ENCODE measurements at places on chromosomes 4 and X.

GRCh38 chrX:110383414-110383813 lies 24.8 kb downstream of the RTL9 start:
- DNase-seq = no peak

GRCh38 chr4:150515135-150515534 lies 66.8 kb upstream of the MAB21L2 start:
- no peak for DNase-seq

DNA sequence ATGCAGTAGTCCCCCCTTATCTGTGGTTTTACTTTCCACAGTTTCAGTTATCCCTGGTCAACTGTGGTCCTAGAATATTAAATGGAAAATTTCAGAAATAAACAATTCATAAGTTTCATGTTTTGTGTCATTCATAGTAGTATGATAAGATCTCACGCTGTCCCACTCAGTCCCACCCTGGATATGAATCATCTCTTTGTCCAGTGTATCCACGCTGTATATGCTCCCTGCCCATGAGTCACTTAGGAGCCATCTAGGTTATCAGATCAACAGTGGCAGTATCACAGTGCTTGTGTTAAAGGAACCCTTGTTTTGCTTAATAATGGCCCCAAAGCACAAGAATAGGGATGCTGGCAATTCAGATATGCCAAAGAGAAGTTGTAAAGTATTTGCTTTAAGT lies 16.2 kb upstream of the SYTL4 start:
- no peak for DNase-seq

DNA sequence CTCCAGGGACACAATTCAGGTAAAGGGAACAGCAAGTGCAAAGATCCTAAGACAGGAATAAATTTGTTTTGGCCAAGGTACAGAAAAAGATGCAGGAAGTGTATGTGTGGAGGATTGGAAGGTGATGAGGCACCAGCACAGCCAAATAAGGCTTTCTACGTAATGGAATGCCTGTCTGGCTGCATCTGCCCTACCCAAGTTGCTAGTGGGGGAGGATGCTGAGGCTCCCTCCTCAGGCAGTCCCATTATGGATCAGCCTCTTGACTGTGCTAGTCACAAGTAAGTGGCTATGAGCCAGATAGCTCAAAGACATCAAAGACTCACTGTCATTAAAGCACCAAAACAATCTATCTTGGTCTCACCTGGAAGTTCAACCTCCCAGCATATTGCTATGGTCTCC lies 300.9 kb upstream of the FAT4 start:
- DNase-seq = no peak

DNA sequence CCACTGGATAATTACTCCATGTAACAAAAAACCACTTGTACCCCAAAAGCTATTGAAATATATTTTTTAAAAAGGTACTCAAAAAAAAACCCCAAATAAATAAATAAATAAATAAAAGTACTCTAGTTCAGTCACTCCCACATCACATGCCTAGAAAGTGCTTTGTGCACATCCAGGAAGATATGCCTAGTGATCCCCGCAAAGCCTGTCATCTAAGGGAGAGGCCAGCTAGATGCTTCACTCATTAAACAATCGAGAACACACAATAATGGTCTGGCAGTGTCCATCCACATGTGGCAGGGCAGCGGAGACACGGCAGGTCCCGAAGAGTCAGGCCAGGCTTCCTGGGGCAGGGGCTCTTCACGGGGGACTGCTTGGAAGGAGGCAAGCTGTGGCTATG lies 47.6 kb downstream of the RAB33B start:
- DNase-seq = no peak

DNA sequence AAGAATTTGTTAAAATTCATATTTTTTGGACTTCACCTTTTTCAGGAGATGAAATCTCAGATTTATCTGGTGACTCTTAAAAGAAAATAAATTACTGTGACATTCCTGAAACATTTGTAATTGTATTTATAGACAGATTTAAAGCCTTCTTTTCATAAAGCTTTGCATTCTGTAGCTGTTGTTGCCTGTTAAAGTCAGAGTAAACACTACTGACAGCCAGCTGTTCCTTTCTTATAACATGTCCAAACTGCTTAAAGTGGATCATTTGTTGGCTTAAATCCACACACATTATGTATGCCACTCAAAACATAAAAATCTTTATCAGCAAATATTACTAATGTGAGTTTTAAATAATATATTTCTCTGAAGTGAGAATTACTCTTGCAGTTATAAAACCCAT lies 157.5 kb downstream of the TECRL start:
- no peak for DNase-seq

DNA sequence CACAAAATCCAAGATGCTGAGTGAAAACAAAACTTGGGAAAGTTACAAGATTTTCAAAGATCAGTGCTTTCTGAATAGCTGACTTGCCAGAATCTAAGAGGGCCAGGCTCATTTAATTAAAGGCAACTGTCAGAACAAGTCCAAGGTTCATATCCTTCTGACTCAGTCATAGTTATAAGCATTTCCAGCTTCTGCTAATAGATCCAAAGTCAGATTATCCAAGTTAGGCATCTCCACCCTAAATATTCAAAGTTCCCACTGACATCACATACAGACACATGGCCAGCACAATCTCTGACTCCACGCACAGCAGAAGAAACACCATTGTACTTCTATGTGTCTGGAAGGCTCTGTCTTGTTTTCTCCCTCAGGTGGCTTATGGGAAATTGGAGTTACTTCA lies 41.8 kb downstream of the GASK1B start:
- no peak for DNase-seq

DNA sequence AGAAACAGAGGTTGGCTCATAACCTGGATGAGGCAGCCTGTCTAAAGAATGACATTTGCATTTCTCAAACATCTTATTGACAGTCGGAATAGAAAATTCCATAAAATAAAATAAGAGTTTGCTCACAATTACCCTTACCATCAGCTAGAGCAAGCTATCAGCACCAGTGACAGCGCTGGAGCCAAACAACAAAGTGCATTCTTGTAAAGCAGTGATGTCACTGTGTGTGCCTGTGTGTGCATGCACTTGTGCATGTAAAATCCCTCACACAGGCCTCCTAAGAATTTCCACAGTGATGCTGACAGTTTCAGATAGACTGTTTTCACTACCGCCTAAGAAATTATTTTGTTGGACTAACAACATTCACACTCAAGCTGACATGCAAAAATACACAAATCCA lies 77.6 kb downstream of the EVC2 start:
- DNase-seq = no peak

DNA sequence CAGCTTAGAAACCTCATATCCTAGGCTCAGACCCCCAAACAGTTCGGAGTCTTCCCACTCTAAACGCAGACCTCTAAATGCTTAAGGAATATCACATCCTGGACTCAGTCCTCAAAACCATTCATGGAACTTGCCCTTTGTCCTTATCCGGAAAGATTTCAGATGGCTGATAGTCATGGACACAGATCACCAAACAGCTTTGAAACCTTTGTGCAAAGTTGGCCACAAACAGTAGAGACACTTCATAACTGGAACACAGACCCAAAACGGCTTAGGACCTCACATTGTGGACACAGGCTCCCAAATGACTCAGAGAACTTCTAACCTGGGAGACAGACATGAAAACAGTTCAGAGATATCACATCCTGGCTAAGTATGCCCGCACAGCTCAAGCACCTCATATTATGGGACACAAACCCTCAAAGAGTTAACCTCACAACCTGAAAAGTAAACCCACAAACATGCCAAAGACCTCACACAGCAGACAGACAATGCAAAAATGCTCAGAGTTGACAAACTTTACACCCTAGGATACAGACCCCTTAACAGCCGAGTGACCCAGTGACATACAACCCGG lies 15.5 kb downstream of the SUV39H1 start:
- no peak for DNase-seq

GRCh38 chrX:52270453-52271116 lies 85.9 kb downstream of the MAGED4 start:
- DNase-seq = no peak

- no peak for DNase-seq
Observed at GRCh38 chr4:74159143-74159709, 1.3 kb downstream of the MTHFD2L start.

GRCh38 chrX:118499295-118499694 lies 3.7 kb downstream of the DOCK11 start:
- DNase-seq = no peak

DNA sequence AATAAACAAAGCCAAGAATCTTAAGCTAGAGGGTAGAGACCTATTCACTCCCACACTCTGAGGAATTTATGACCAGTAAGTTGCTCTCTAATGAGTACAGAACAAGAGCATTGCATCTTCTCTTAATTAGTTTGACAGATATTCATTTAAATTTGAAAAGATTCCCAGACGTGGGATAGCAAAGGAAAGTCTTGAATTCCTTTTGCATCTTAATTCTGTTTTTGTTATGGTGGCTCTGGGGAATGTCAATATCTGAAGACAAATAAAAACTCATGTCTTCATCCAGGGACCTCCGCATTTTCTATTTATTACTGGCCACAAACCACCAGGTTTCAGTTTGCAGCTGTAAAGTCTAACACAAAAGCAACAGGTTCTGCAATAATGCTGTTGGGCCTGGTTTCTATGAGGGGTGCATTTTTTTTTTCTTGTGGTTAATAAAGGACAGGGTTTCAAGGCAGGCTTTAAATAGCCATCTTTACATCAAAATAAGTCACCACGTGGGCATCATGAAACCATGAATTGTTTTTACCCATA lies 172.3 kb downstream of the SHROOM3 start:
- DNase-seq = no peak

DNA sequence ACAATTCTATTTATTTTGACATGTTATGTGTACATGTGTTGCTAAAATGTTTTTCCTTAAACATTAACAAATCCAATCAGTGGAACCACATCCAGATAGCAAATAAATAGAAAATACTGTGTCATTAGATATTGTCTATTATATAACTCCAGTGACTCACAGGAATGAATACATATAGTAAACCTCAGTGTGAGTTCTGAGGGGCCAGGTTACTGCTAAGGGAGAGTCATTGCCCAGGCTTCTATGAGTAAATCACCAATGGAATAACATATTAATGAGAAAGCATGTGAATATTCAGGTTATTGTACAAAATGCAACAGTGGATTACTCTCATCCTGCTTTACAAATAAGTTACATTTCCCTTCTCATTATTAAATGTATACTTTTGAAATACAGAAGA lies 27.2 kb downstream of the TACR3 start:
- no peak for DNase-seq

DNA sequence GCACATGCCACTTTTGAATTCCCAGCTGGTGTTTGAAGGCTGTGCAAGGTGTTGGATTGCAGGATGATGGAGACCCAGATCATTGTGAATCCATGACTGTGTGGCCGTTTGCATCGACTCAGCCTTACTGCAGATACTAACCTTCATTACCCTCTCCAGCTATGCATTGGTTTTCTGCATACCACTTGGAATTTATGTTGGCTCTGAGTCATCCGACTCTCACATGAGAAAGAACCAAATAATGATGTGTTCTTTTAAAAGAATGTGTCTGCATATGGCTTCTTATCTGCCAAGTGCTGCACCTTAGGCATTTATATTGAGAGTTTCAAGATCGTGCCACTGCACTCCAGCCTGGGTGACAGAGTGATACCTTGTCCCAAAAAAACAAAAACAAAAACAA lies 106.7 kb upstream of the PRKX start:
- no peak for DNase-seq

DNA sequence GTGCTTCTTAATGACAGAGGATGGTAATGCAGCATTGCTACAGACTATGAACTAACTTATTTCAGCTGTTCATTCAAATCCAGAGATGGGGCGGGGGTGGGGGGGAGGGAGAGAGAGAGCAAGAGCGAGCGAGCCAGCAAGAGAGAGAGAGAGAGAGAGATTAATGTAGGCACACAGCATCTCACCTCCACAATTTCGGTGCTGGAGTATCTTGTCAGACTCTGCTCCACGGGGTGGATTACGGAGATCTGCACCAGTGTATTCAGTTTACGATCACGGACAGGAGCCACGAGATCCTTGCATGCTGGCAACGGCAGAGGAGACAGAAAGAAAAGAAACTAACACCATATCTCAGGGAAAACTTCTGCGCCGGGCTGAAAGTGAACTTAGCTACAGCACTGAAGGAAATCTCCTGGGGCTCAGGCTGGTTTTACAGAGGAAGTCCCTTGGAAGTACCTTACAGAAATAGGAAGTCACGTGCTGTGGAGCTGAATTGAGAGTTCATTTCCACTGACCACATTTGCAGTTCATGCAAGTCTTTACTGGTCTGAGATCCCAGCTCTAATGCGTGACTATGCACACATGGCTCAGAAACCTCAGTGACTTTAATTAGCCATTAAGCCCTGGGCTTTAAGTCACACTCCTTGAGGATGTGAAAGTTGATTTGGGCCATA lies 440.9 kb downstream of the INPP4B start:
- DNase-seq = no peak

DNA sequence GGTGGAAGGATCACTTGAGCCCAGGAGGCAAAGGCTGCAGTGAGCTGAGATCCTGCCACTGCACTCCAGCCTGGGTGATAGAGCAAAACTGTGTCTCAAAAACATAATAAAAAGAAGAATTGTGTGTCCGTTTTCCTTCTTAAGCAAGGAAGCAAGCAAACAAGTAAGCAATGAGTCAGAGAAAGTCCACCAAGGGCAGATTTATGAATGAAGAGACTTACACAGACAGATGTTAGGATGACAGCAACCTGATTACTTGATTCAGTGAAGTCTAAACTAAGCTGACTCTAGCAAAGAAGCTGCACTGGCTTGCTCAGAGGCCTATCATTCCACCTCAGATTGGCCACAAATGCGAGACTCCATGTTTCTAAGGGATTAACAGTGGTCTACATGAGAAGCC lies 34.1 kb upstream of the SCML1 start:
- DNase-seq = no peak
